Breast epithelium (tissue), 4 donors: ENCODE measurements at places on chromosomes 6 and 20.

GRCh38 chr6:158835616-158836221 lies 16.6 kb upstream of the EZR start:
- no peak for DNase-seq
- H3K27me3 ChIP-seq: no peaks in the 10 kb centered on the region
- no peaks in the 10 kb centered on the region for H3K36me3 ChIP-seq
- no peak overlapping the region for H3K4me3 ChIP-seq

DNA sequence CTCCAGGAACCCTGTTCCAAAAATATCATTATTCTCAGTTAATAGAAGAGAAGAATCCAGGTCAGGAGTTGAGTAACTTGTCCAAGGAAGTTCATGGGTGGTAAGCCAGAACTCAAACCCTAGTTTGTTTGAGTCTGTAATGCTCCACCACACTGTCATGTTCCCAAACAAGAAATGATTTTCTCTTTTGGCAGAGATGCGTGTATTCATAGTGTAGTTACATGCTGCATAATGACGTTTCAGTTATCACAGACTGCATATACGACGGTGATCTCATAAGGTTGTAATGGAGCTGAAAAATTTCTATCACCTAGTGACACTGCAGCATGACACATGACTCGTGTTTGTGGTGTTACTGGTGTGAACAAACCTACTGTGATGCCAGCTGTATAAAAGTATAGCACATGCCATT lies 102.6 kb downstream of the TULP4 start:
- H3K4me1 ChIP-seq: no peaks in the 10 kb centered on the region
- no peaks in the 10 kb centered on the region for H3K27me3 ChIP-seq
- DNase-seq: no peak
- H3K4me3 ChIP-seq: no peak overlapping the region
- H3K36me3 ChIP-seq: no peaks in the 10 kb centered on the region
- no peak overlapping the region for H3K27ac ChIP-seq

GRCh38 chr6:89008001-89008814 lies 44.8 kb upstream of the RNGTT start:
- no peak for DNase-seq
- H3K4me1 ChIP-seq: no peaks in the 10 kb centered on the region
- H3K4me3 ChIP-seq: no peak overlapping the region
- no peaks in the 10 kb centered on the region for H3K36me3 ChIP-seq

- no peaks in the 10 kb centered on the region for H3K36me3 ChIP-seq
- no peaks in the 10 kb centered on the region for H3K27me3 ChIP-seq
- no peak overlapping the region for H3K27ac ChIP-seq
Observed at GRCh38 chr20:6091661-6092060, 31.2 kb downstream of the FERMT1 start.

DNA sequence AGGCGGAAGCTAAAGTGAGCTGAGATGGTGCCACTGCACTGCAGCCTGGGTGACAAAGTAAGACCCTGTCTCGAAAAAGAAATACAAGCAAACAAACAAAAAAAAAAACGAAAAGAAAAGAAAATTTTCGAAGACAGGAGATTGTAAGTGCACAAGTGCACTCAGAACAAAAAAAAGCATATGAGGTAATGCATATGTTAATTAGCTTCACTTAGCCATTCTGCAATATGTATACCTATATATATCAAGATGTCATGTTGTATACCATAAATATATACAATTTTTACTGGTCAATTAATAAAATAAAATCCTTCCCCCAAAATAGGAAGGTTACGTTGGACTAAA lies 127.5 kb downstream of the RIN2 start:
- peak overlapping the region; percentile 55 for H3K4me3 ChIP-seq
- no peaks in the 10 kb centered on the region for H3K36me3 ChIP-seq
- DNase-seq: no peak
- no peaks in the 10 kb centered on the region for H3K27me3 ChIP-seq
- H3K27ac ChIP-seq: peak overlapping the region; percentile 95

DNA sequence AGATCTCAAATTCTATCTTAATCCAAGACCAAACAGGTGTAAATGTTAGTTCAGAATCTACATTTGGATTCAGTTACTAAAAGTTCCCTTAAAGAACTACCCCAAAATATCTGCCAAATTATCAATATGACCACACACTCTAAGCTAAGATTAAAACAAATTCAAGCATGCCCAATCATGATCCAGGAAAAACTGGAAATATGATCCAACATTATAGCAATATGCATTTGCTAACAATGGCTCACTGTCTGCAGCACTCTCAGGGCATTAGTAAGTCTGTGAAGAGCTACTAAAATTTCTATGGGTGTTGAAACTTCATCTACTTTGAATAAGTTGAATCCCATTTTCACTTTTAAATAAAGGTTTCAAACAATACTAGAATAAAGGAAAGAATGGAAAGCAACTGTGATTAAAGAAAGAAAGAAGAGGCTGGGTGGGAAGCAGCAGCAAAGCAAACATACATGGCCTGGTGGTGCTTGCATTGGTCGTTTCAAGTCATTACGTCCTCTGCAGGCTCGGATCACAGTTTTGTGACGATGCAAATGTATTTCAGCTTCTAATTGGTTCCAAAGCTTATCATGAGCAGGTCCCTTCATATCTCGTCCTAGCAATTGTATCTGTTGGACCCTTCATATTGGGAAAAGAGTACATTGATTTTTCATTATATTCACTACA lies 29.2 kb downstream of the GOPC start:
- peaks cover 4% of the 10 kb centered on the region for H3K36me3 ChIP-seq
- no peaks in the 10 kb centered on the region for H3K4me1 ChIP-seq
- no peak overlapping the region for H3K4me3 ChIP-seq
- DNase-seq: no peak
- H3K27ac ChIP-seq: no peak overlapping the region
- H3K27me3 ChIP-seq: no peaks in the 10 kb centered on the region

GRCh38 chr6:37381579-37381978 lies 27.8 kb downstream of the RNF8 start:
- H3K4me3 ChIP-seq: no peak overlapping the region
- H3K27me3 ChIP-seq: no peaks in the 10 kb centered on the region
- no peak for DNase-seq

DNA sequence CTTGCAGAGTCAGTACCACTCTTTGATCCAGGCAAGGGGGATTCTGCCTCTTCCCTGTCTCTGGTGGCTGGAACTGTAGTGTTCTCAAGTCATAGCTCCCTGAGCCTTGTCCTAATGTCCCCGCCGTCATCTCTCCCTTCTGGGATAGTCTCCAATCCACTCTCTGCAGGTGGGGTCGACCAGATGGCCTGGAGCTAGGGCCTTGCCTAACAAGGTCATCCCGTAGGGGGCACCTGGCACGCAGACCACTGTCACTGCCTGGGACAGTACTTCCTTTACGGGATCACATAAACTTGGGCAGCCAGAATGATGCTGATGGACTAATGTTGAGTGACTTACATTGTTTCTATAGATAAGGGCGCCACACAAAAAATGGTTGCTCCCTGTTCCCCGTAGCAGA lies 118.9 kb upstream of the SLC22A23 start:
- no peaks in the 10 kb centered on the region for H3K36me3 ChIP-seq
- no peak overlapping the region for H3K4me3 ChIP-seq
- no peak overlapping the region for H3K27ac ChIP-seq
- H3K27me3 ChIP-seq: no peaks in the 10 kb centered on the region
- H3K4me1 ChIP-seq: no peaks in the 10 kb centered on the region

DNA sequence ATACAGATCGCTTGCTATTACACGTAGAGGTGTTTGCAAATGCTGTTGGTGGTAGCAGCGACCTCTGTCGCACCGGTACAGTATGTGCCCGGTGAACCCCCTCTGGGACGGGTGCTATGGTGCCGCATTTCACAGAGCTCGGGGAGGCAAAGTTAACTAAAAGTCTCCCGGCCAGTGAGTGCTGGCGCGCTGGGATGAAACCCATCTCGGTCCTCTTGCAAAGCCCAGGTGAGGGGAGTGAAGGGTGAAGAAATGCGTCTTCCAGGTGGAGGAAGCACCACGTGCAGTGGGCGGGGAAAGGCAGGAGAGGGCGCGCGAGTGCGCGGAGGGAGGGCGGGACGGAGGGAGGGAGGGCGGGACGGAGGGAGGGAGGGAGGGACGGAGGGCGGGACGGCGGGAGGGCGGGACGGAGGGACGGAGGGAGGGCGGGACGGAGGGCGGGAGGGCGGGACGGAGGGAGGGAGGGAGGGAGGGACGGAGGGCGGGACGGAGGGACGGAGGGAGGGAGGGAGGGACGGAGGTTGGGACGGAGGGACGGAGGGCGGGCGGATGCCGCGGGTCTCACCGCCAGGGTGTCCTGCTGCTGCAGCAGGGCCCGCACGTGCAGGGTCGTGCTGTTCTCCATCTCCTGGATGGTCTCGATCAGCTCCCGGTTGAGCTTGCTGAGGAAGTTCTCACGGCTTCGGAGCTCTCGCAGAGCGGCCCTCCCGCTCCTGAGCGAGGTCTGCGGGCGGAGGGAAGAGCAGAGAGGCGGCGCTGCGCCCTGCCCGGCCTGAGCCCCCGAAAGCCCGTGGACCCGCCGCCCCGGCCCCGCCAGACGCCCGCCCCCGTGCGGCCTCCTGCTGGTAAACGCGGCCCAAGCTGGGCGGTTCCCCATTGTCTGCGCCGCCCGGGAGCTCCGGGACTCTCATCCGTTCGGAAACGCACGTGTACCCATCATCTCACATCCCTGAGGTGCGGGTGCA lies 11.7 kb downstream of the C20orf96 start:
- H3K4me3 ChIP-seq: peak overlapping the region; percentile 27
- H3K4me1 ChIP-seq: no peaks in the 10 kb centered on the region
- H3K27ac ChIP-seq: peak overlapping the region; percentile 79
- H3K36me3 ChIP-seq: peaks cover 5% of the 10 kb centered on the region
- no peaks in the 10 kb centered on the region for H3K27me3 ChIP-seq

DNA sequence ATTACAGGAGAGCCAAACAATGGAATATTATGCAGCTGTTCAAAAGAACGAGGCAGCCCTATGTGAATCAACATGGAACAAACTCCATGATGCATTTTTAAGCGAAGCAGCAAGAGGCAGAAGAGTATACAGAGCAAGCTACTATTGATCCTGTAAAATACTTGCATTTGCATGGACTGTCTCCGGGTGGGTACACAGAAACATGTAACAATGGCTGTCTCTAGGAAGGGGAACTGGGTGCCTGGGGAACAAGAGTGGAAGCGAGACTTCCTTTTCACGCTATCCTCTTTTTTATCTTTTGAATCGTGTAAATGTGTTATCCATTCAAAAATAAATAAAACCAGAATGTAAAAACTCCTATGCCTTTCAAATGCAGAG lies 93.3 kb upstream of the SIRPA start:
- H3K36me3 ChIP-seq: no peaks in the 10 kb centered on the region
- H3K4me1 ChIP-seq: no peaks in the 10 kb centered on the region
- no peak for DNase-seq
- no peaks in the 10 kb centered on the region for H3K27me3 ChIP-seq

DNA sequence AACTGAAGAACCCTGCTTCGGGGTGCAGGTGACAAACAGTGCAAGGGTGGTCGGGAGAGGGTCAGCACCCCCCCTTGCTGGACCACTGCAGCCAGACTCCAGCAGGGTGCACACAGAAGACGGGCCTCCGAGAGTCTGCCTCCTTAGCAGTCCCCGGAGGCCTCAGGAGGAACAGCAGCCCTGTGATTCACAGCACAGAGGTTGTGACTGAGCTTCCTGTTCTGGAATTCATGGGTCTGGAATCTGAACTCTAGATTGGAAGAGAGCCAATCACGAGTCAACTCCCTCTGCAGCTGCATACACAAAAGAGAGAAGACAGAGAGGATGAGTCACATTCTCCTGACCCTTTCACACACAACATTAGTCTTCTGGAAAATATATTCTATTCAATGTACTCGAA lies 249.0 kb upstream of the OPRM1 start:
- H3K36me3 ChIP-seq: no peaks in the 10 kb centered on the region
- no peak overlapping the region for H3K27ac ChIP-seq
- no peak for DNase-seq
- no peaks in the 10 kb centered on the region for H3K27me3 ChIP-seq

DNA sequence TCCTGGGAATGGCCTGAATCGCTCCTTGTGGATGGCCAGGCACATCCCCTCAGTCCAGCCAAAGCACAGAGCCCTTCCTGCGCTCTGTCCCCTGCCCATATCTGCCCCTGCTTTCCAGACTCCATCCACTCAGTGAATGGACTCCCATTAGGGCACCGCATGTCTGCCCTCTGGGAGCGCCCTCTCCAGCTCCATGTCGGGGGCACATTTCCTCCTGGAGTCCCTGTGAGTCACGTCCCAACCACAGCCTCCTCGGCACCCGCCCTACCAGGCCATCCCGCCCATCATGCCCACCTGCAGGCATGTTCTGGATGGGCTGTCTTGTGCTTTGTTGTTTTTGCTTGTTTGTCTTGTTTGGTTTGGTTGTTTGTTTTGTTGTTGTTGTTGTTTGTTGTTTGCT lies 96.8 kb downstream of the PSMB1 start:
- no peaks in the 10 kb centered on the region for H3K27me3 ChIP-seq
- no peaks in the 10 kb centered on the region for H3K4me1 ChIP-seq
- no peak overlapping the region for H3K27ac ChIP-seq
- H3K4me3 ChIP-seq: no peak overlapping the region
- H3K36me3 ChIP-seq: no peaks in the 10 kb centered on the region

DNA sequence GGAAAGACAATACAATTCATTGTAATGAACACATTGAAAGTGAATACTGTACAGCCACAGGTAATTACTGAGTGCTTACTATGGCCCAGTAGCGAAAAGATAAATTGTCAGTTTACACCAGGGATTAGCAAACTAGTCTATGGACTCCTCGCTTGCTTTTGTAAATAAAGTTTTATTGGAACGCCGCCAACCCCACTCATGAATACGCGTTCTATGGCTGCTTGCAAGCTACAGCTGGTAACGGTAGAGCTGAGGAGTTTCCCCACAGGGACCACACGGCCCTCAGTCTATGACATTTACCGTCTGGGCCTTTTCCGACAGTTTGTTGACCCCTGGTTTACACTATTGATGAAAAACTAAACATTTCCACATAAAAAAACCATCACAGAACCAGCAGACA lies 24.2 kb downstream of the LAMA5 start:
- DNase-seq: no peak
- H3K4me1 ChIP-seq: no peaks in the 10 kb centered on the region
- no peak overlapping the region for H3K27ac ChIP-seq
- H3K4me3 ChIP-seq: no peak overlapping the region
- no peaks in the 10 kb centered on the region for H3K27me3 ChIP-seq

- no peak for DNase-seq
- no peak overlapping the region for H3K27ac ChIP-seq
- H3K4me3 ChIP-seq: no peak overlapping the region
Observed at GRCh38 chr20:237929-238328, 10.9 kb downstream of the DEFB129 start.

DNA sequence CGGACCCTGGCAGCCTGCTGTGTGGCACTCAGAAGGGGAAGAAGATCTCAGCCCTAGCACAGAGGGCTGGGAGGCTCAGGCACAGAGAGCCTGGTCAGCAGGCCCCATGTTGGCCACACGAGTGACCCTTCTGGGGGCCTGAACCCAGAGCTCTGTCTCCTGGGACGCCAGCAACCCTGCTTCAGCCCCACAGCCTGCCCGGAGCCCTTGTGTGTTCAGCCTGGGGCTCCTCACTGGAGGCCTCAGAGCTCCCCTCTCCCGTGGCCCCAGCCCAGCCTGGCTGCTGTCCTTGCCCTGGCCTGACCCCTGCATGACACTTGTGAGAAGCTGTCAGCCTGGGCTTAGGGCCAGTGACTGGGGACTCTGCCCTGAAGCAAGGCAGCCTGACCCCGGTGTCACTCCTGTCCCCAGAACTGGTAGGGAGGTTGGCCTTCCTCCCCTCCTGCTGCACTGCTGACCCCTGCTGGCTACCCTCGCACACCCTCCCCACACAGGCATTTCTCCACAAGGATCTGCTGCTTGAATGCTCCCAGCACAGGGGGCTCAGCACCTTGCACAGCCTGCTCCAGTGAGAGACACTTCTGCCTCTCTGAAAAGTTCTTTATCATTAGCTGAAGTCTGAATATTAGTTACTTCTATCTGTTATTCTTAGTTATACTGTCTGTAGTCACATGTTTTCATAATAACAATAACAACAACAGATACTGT lies 15.4 kb upstream of the IP6K3 start:
- no peak overlapping the region for H3K27ac ChIP-seq
- H3K27me3 ChIP-seq: no peaks in the 10 kb centered on the region
- no peak overlapping the region for H3K4me3 ChIP-seq
- no peaks in the 10 kb centered on the region for H3K36me3 ChIP-seq
